ENCODE measurements at places on chromosomes 2 and 18.

GRCh38 chr2:160901613-160902012 lies 258.6 kb upstream of the TANK start:
- DNase-seq, result no peak

- DNase-seq, result no peak
These were observed 62.1 kb downstream of the GLS start for GRCh38 chr2:190942697-190943096.

DNA sequence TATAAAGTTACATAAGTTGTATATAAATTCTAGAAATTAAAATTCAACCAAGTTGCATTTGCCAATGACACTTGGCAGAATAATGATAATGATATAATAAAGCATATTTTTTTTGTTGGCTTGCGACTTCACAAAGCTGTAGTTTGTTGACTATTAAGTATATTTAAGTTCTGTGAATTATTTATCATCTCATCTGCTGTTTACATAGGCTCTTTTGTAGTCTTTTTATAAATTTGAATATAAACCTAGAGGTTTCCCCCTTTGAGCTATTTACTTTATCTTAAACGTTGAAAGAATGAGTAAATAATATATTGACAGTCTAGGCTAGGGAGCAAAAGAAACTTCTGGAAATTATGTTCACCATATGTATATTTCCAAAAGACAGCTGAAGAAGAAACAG lies 32.9 kb downstream of the C18orf63 start:
- no peak for DNase-seq

DNA sequence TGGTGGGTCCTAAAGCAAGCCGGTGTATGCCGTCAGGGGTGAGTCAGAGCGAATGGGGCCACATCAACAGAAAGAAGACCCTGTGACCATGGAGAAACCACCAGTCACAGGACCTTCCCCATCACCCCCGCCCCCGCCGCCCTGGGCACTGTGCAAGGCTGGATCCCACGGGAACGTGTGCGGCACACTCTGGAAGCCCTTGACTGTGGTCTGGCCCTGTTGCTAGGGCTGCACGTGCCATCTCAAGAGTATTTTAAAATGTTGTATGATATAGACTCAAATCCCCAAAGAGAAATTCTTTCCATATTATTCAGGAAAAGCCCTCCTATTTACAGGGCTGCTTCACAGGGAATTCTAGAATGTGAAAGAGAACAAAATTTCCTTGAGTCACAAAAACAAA lies 174.8 kb downstream of the BCL2 start:
- DNase-seq, result no peak

DNA sequence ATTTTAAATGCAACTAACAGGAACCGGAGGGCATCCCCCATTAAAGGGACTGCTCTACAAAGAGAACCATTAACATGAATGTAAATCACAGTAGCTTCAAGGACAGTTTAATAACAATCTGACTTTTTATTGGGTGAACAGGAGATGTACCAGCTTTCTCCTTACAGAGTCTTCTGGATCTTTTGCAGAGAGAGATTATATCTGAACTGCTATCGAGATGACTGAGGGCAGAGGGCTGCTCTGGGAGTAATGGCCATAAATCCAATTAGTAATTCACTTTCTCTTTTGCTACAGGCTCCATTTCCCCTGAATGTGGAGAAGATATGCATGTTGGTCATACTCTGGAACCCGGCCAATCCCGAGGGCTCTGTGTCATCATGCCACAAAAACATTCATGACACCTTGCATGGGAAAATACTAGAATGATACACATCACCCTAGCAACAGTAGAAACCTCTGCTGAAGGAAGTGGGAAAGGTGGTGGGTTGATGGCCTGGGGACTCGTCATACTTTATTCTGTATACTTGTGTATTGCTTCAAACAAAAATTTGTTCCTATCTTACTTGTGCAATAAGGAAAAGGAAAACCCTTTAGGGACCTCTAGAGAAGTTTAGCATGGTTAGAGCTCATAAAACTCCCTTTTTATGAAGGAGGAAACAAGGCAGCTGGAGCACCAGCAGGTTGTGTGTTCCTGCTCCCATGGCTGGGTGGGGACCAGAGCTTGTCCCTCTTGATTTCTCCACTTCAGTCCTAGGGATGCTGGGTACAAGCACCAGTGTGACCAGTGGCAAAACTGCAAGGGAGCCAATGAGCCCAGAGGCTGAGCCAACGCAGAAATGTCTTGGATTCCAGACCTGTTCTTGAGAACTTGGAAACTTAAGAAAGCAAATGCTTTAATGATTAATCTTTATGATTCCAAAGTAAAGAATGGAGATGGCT lies 26.0 kb downstream of the CTAGE1 start:
- DNase-seq, result peak; percentile 47

GRCh38 chr18:78722929-78723710 lies 256.5 kb upstream of the SALL3 start:
- DNase-seq, result no peak

DNA sequence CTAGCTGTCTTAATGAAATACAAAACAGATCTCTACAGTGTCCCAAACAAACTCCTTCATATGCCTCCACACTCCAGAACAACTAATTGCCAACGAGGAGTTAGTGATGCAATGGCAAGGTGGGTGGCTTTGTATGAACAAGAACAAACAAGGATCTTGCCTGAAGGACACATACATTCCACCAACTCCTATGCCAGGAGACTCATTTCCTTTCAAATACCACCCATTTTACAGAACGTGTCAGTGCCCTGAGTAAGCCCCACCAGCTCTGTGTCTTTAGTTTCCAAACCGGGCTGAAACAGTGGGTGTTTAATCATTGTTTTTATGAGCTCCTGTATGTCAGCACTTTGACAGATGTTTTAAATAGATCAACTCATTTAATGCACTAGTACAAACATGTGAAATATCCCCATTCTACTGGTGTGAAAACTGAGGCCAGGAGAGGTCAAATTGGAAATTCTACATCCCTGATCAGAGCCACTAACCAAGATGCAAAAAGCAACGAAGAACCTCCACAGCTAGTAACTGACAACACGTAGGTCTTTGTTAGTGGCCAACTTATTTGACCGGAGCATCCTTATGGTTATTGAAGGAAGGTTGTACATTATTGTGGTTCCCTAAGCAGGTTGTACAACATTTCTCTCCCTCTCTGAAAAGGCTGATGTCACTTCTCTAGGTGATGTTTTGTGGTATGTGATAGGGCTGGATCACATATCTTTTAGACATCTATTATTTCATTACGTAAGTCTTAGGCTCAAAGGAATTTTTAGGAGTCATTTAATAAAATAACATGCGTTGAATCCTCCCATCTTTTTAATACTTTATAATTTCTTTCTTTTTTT lies 534.9 kb upstream of the TNP1 start:
- DNase-seq, result no peak

DNA sequence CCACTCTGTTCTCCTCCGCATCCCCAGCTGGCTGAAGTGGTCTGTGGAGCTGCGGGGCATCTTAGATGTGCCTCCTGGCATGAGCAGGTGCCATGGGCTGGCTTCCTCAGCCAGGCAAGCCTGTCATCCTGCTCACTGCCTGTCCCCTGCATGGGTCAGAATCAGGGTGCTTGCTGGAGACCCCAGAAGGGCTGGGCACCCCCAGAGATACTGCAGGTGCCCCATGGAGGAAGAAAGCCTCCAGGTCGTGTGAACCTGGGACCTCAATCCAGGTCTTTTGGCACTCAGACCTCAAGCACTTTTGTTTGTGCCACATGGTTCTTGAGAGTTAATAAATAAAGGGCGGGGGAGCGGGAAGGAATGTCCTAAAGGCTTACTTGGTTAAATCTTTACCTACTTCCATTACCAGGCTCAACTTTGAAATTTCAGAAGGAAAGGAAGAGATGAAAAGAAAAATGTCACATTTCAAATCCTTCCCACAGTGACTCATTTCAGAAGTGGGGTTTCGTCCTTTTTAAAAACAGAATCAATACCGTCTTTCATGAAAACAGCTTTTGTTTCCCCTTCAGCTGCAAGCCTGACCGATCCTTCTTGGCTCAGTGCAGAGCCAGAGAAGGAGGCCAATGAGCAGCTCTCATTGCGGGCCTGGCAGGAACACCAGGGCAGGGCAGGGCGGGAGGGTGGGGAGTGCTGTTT lies 69.9 kb downstream of the RHOB start:
- no peak for DNase-seq

DNA sequence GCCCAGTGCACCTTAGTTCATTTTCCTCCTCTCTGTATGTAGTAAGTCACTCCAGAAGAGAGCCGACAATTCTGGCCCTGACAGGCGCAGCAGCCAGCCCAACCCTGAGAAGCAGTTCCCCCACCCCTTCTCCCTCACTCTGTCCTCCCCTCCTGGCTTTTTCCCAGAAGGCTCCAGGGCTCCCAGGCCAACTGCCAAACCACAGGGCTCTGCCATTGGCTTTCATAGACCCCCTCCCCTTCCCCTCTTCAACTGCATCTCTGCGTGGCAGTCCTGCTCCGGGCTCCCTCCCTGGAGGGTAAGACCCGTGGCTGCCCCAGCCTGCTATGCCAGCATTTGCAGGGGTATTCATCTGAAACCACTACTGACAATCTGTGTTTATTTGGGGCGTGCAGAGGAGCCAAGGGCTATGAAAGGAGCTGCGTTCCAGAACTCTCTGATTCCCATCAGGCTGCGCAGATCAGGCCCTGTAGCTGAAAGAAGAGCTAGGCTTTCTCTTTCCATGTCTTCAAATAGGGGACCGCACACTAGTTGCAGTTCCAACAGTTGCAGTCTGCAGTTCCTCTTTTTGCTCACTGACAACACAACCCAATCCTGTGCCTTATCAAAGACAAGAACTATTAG lies 388.6 kb upstream of the TNP1 start:
- no peak for DNase-seq

- DNase-seq, result no peak
These were observed 308.6 kb downstream of the TGIF1 start for GRCh38 chr18:3758531-3758930.

GRCh38 chr2:105782123-105782522 lies 37.4 kb downstream of the NCK2 start:
- DNase-seq, result no peak

- no peak for DNase-seq
These were observed 260.5 kb upstream of the THUMPD2 start for GRCh38 chr2:40039549-40039948.

GRCh38 chr2:36892805-36893204 lies 73.5 kb downstream of the STRN start:
- DNase-seq, result no peak

DNA sequence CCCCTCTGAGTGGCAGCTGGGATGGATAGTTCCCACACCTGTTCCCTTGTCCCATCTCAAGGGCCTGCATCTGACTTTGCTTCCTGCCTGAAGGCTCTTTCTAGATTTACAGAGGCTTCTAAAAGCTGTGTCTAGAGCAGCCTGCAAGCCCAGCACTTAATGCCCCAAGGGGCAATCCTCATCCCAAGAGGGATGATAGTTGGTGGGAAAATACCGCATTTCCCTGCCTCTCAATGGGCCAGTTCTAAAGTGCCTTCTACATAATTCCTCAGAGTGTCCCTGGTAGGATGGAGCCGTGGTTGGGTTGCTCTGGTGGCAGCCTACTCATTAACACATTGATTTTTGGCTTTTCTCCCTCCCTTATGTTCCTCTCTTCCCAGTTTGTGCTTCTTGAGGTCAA lies 29.5 kb downstream of the LAMA3 start:
- no peak for DNase-seq

DNA sequence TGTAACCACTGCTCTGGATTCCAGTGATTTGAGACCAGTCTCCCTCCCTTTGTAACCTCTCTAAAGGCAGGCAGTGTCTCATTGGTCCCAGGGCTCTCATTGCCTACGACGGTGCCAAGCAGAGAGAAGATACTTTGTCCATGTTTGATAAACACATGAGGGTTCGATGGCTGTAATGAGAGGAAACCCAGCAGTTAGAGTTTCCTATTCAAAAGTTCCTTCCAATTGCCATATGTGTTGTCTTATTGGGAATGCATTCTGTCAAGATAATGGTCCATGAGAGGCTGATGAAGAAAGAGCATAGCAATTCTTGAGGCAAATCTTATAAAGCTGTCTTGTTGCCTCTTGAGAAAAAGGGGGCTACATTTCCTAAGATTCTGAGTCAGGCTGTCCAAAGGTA lies 292.5 kb downstream of the LRRTM1 start:
- no peak for DNase-seq

DNA sequence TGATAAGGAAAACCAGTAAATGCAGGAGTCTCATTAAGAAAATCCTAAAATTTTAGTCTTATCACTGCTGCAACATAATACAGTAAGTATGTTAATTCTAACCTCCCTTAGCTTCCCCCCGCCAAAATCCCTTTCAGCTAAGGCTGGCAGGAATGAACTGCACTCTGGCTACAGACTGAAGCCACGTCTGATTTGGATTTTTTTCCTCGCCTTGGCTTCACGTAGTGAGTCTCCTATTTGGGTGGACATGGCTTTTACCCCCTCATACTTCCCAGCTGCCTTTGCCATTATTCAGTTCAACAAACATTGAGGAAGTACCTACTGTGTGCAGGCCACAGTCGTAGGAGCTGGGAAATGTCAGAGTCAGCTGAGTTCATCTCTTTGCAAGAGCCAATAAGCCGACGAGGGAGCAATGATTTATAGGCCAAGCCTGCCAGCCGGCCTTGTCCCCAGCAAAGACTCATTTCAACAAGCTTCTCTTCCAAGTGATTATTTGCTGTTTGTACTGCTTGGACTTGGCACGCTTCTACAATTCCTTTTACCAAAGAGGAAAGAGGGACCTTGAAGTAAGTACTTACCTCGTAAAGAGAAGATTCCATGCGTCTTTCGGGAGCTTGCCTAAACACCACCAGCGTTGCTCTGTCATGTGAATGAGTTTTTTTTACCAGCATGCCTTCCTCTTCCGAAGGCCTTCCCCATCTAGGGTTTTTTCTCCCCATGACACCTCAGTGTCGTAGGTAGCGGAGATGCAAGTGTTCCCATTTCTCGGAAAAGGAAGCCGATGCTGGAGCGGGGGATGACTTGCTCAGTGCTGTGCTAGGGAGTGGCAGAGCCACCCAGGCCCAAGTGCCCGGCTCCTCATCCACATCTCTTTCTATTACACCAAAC lies 138.6 kb downstream of the KLHL29 start:
- DNase-seq, result no peak

GRCh38 chr2:129242269-129242668 lies 737.2 kb upstream of the RAB6C start:
- no peak for DNase-seq

- DNase-seq, result no peak
These were observed 131.1 kb upstream of the DNAJC10 start for GRCh38 chr2:182585001-182585400.

- DNase-seq, result no peak
These were observed 169.7 kb upstream of the SATB2 start for GRCh38 chr2:199627417-199627816.

Measured in stimulated activated naive CD8-positive, alpha-beta T cell treated with anti-CD3 and anti-CD28 coated beads, Interleukin-15, Interleukin-2, amounts not matched to agents 100 U/mL and 50 U/mL, for 24 hours (primary cell).